ENCODE measurements at places on chromosomes 2 and 18. TPM values are rescaled to one million over a fixed set of nuclear protein-coding genes. Genes with fewer than 3 reads are reported as not detected.
A peak's percentile ranks its signal among the peaks of the same experiment; 100 is the strongest.

DNA sequence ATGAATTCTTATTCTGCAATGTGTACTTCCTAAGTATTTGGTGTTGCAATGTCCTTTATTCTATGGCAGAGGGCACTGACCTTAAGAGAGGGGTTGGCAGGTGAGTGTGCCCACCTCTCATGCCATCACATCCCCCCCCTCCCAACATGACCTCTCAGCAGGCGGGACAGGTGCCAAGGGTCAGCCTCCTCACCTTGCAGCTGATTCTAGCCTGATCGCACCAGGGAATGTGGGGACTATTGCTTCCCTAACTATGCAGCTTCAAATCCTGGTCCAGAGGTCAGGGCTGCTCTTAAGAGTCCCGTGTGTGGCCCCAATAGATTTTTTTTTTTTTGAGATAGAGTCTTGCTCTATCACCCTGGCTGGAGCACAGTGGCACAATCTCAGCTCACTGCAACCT is 9.5 kb downstream of the HJURP start:
- DNase-seq: no peak

ANKRD30B gene
- total RNA-seq: 0.39 TPM

DNA sequence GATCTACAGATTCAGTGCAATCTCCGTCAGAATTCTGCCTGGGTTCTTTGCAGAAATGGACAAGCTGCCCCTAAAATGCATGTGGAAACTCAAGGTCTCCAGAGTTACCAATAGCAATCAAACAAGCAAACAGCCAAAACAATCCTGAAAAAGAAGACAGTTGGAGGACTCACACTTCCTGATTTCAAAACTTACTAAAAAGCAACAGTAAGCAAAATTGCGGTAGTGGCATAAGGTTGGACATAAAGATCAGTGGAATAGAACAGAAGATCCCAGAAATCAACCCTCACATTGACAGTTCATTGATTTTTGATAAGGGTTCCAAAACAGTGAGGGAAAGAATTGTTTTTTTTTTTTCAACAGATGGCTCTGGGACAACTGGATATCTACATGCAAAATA is 59.7 kb downstream of the NPPC start:
- DNase-seq: no peak

DNA sequence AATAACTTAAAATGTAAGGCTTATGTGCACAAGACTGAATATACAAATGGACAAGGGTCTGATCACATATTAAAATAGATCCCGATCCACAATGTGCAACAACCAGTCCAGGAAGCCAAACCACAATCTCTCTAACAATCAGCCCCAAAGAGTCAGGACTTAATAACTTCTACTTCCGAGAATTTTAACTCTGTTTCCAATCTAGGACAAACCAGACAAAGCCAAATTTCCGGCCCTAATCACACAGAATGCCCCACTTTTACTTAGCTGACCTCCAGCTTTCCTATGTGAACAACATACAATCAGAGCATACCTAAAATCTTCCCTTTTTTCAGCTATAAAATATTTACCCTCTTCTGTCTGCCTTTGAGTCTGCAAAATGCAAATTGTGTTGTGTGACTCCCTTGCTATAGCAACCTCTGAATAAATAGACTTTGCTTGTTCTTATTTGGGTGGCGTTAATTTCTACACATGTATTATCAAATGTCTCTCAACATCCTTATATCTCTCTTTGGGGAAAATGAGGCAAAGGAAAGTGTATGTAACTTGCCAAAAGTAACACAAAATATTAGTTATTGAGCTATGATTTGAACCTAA is 381.9 kb upstream of the MC4R start:
- no peak for DNase-seq

- no peak for DNase-seq
Measured at GRCh38 chr18:30828700-30829099, 213.8 kb downstream of the DSC3 start.

DNA sequence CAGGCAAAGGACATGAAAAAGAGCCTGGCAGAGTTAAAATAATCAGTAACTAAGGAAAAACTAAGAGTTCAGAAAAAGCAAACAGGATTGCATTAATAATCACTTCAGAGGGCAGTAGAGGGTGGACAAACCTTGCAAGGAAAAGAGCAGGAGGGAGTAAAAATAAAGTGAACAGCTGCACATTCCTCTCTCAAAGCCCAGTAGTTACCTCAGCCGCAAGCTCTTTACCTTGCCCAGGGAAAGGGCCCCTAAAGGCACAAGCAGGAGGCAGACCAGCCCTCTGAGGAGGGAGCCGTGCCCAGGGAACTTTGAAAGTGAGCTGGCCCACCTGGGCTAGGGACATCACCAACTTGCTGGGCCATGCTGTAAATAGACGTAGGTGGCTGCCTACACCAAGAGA is 196.9 kb downstream of the C1D start:
- no peak for DNase-seq

CIB4 gene
- total RNA-seq: not detected

DNA sequence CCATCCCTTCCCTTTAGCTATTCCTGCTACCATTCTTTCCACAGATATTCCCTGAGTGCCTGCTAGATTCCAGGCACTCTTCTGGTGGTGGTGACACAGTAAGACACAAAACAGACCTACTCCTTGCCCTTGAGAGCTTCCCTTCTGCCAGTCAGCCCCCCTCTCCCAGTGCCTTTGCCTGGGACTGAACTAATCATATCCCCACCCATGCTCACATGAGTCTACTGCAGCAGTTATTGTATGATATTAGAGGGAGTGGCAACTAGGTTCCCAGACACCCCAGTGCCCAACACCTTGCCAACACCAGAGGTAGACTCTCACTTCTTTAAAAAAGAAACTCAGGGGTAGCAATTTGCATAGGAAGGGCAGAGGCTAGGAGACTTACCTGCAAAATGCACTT is 7.2 kb upstream of the LBH start:
- no peak for DNase-seq

PUS10 gene
- total RNA-seq: 2.8 TPM

DNA sequence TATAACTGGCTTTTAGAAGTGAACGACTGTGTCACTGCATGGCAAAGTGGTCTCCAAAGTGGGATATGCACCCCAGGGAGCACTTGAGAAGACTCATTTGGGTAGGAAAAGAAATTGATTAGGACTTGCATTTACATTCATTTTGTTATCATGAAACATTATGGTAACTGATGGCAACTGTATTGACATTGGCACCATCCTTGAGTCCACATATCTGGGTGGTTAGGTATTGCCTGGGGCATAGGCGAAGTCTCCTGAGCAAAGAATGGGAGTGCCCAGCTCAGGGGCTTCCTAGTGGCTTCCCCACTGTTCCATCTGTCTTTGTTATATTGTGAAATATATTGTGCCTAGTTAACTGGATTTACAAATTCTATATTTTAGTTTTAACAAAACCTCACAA is 29.2 kb downstream of the SPATS2L start:
- no peak for DNase-seq

- DNase-seq: no peak
Measured at GRCh38 chr2:236113948-236114347, 54.2 kb downstream of the GBX2 start.

DNA sequence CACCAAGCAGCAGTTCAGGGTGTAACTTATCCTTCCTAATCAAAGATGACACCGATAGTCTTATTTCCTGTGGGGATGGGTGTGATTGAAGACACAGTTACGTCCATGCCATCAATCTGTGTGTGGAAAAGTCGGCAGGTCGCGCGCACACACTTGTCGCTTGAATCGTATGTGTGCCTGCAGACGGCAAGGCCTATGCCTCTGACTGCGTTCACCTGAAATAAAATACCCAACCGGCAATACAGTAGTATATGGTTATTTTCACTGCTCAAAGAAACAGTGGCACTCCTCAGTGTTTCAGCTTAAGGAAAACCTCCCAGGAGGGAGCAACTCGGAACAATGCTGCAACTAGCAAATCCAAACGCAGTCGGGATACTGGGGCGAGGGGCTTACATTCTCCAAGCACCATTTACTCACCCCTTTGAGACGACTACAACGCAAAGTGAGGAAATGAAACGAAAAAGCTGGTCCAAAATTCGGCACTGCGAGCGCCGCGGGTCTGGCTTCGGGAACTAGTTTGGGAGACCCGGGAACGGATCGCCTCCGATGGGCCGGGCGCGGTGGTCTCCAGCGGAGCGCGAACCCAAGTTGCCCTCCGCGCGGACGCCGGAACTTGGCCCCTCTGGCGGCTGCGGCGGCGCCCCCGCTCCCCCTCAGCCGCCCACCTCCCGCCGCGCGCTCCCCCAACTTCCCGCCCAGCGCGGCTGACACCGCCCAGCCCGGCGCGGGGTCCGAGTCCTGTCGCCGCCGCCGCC is 675 bp downstream of the PRKD3 start:
- no peak for DNase-seq

DNA sequence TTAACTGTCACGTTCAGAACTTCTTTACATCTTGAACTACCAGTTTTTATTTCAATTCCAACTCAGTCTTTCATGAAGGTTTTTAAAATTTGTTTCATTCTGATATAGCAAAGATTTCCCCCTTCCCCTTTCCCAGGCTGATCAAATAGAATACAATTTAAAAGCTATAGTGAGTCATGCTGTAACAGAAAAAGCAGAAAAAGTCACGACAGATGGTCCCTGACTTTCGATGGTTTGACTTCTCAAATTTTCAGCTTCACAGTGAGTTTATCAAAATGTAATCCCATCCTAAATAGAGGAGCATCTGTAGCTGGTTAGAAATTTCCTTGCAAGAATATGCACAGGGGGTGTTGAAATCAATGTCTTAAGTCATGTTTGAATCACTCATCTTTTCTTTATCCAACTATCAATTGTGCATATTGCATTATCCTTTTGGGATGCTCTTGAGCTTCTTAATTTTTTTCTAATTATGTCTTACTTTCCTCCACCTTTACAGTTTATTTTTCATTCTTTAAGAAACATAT is 500.3 kb downstream of the LRP1B start:
- DNase-seq: no peak

FBXO48 gene
- total RNA-seq: 1.5 TPM

DNA sequence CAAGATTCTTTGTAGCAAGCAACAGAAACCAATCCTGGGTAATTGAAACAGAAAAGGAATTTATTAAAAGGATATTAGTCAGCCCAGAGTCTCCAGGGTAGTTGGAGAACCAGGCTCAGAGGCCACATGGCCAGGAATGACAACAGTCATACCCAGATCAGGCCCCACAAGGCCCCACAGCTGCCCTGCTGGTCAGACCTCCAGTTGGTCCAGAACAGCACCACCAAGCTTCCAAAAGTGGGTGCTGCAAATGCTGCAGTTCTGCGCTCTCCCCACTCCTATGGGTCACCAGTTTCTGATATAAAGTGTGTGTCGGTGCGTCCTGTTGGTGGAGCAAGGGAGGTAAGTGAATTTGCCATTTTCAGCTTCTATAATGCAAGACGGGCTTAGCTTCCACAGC is 29.9 kb downstream of the KLHL29 start:
- DNase-seq: no peak

VRK2 gene
- total RNA-seq: 26.3 TPM

GRCh38 chr18:12777500-12777944 is 74.7 kb downstream of the PSMG2 start:
- DNase-seq: peak; percentile 82

- no peak for DNase-seq
Measured at GRCh38 chr18:21191596-21192307, 50.3 kb upstream of the GREB1L start.

GRCh38 chr18:55818284-55818683 is 230.3 kb upstream of the TCF4 start:
- DNase-seq: no peak

GRCh38 chr18:9719421-9719981 is 11.4 kb downstream of the RAB31 start:
- peak; percentile 84 for DNase-seq

- no peak for DNase-seq
Measured at GRCh38 chr2:199975273-199975895, 20.0 kb downstream of the MAIP1 start.

FAM124B gene
- total RNA-seq: 4.1 TPM

GRCh38 chr2:136239079-136239685 is 121.2 kb upstream of the CXCR4 start:
- DNase-seq: no peak

- no peak for DNase-seq
Measured at GRCh38 chr2:237159006-237159911, 73.6 kb downstream of the COPS8 start.

DNA sequence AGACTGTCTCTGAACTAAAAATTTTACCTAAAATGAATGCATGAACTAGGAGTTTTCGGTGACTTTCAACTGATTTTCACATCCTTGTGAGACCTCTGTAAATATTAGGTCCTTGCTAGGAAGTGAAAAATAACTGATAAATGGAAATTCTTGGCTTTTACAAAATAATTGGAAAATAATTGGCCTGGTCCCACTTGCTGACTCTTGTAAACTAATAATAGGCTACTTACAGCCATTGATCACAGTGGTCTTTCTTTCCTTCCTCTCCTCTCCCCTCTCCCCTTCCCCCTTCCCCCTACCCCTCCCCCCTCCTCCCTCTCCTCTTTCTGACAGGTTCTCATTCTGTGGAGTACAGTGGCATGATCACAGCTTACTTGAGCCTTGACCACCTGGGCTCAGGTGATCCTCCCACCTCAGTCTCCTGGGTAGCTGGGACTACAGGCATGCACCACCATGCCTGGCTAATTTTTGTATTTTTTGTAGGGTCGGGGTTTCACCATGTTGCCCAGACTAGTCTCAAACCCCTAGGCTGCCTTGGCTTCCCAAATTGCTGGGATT is 38.3 kb downstream of the UGP2 start:
- DNase-seq: no peak

DNA sequence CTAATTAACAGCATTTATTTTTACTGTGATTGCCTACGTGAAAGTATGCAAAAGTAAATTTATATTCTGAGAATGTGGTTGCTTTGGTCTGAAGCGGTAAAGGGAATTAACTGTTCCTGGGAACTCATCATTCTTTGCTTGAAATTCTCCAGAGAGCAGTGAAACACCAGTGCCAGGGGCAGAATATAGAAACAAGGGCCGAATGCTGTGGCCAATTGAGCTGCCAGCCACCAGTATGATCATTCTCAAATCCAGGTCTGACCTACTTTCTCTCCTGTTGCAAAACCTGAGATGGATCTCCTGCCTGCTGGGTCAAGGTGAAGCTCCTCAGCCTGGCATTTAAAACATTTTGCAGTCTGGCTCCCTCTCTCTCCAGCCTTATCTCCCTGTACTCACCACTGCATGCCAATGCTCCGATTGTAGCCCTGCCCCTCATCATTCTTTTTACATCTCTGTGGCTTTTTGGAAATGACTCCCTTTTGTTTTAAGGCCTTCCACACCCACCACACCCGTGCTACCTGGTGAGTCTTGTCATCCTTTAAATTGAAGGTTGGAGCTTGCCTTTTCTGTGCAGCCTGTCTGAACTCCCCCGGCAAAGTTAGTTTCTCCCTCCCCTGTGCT is 94.5 kb upstream of the TMEM178A start:
- no peak for DNase-seq

DNA sequence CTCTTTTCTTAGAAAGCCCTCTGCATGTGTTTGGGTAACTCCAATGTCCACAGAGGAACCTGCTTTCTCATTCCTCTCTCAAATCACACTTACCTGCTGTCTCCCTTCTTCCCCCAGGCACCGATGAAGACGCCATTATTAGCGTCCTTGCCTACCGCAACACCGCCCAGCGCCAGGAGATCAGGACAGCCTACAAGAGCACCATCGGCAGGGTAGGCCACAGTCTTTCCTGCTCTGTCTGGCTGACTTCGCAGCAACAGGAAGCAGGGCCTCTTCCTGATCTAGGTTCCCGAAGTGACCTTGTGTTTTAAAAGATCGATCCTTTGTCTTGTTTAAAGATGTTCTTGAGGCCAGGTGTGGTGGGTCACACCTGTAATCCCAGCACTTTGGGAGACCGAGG is 25.0 kb upstream of the GMCL1 start:
- DNase-seq: no peak

- DNase-seq: peak; percentile 43
Measured at GRCh38 chr18:48297139-48297538, 112.0 kb downstream of the ZBTB7C start.
